ENCODE measurements at places on chromosomes 6 and 20.

DNA sequence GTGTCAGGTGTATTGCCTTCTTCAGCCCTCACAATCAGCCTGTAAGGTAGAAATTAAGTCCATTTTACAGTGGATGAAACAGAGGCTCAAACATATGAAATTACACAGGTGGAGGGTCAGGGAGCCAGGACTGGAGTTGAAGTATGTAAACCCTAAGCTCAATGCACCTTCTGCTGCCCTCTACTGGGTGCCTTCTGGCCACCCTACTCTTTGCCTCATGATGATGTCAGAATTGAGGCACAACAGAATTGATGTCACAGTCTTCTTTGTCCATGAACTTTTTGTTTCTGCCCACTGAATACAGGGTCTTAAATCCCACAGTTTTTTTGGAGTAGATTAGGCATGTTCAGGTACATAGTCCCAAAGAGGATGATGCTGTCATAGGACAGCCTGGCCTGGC is 400.8 kb upstream of the CHD6 start:
- DNase-seq, result no peak

GRCh38 chr6:9783567-9783966 is 631.3 kb downstream of the TFAP2A start:
- DNase-seq, result no peak

GRCh38 chr6:81889377-81890053 is 137.0 kb upstream of the TENT5A start:
- DNase-seq, result no peak

DNA sequence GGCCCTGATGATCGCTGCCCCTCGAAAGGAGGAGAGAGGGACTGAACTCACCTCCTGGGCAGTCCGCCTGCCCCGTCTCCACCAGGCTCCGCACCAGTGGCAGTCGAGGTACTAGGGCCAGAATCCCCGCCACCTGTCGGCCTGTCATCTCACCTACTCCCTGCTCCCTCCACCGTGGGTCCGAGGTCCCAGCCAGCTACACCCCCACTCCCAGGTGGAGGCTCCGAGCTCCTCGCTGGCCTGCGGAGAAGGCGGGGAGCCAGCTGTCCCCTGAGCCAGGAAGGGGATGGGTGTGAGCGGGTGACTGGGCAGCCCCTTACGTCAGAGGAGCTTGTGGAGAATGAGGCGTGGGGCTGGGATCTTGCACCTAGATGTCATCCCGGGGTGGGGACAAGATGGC is 1066.5 kb upstream of the MANEA start:
- DNase-seq, result no peak

GRCh38 chr6:75103431-75103830 is 102.4 kb downstream of the COL12A1 start:
- DNase-seq, result no peak

DNA sequence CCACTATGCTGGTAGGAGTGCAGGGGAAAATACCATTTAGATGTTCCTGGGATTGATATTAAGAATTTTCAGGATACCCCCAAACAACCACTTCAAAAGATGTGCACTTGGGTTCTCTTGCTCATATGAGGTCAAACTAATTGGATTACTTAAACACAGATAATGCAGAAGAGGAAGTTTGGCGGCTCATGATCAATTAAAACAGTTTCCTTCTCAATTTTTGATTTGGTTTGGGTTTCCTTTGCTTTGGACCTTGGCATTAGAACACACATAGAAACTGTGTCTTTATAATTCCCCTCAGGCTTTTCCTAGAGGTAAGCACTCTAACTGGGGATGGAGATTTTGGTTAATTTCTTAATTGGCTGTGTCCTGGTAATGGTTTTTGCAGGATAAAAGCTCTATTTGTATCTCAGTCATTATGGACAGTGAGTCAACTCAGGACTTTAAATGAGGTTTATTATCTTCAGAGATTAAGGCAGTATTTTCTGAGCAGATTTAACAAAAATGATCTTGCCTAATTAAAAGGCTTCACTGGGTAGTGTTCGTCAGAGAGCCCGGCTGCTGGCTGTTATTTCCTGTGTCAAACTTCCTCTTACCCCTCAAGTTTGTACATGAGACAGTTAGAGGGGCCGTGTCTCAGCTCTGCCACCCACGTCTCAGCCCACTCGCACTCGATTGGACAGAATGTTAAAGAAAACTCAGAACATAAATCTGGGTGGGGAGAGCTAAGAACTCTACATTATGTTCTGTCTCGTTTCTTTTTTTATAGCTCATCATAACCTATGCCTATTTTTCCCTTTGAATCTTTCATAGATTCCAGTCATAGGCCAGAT is 50.3 kb upstream of the PREP start:
- no peak for DNase-seq

GRCh38 chr6:17001188-17001587 is 100.7 kb upstream of the STMND1 start:
- no peak for DNase-seq

- DNase-seq, result no peak
Measured at GRCh38 chr6:135658481-135658880, 160.9 kb upstream of the AHI1 start.

GRCh38 chr6:116326181-116326671 is 44.5 kb upstream of the DSE start:
- no peak for DNase-seq

DNA sequence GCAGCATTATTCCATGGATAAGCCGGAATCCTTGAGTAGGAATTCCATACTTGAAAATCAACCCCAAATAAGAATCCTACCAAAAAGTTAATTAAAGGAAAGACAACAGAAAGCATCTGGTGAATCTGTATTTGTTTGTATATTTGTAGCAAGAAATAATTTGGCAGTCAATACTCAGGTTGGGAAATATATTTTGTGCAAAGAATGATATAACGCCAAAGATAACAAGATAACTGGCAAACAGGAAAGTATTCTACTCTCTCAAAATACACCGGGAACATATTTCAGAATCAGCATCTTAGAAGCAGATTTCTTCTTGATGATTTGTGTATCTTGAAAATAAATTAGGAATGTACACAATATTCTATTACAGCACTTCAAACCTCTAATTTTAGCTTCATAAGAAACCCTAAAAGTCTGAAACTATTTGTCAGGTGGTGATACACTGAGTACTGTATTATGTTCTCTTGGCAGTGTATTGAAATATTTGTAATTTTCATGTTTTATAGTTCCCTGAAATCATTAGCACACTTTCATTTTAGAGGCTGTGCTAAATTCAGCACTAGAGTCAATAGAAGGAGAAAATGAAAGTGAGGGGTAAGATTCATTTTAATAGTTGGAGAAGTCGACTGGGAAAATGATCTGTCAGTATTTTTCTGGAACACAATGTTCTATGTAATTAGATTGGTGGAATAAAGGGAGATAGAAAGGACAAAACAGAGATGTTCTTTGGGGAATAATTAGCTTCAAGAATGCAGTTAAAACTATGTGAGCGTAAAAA is 879.7 kb upstream of the GJE1 start:
- no peak for DNase-seq

DNA sequence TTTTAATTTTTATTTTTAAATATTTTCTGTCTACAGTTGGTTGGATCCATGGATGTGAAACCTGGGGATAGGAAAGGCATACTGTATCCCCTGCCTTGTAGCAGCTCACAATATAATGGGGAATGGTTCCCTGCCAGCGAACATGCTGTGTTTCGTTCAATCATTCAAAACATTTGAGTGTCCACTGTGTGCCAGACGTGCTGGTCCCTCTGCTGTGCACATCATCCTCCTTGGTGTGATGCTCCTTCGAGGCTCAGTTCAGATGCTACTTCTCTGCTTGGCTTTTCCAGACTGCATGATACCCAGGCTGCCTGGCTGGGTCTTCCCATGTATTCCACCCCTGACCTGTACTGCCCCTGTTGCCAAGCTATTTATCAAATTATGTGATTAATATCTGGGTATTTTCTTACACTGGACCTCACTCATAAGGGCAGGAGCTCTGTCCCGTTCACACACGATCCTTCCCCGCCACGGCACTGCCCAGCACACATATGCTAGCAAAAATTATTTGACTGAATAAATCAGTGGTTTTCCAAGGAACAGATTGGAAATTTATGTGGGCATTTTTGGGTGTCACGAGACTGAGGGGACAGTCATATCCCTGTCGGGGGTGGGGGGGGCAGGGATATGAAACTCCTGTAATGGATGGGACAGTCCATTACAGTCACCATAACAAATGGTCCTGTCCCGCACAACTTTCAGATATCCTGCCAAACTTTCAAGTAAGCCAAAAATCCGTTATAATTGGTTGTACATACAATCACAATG is 4.9 kb downstream of the SDCBP2 start:
- DNase-seq, result no peak

DNA sequence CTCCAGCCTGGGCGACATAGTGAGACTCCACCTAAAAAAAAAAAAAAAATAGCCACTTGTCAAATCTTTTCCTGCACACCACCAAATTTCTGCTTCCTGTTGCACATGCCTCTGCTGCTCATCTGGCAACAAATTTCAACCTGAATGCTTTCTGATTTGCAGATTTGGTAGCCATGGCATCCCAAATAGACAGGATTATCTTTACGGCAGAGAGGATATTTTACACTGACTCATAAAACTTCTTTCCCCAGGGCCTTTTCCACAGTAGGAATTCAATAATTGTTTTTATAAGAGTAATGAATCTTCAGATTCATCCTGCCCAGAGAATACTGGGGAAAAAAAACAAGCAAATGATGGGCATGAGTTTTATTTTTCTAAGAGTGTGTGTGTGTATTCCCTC is 264.6 kb downstream of the FRK start:
- DNase-seq, result no peak

Data from right kidney (tissue), 9 donors.